Thyroid gland (tissue), 4 donors: ENCODE measurements at places on chromosomes 2 and 18. TPM values are rescaled to one million over a fixed set of nuclear protein-coding genes. Genes with fewer than 3 reads are reported as not detected.

IGFBP5 gene
- total RNA-seq: 1,519 TPM

- DNase-seq: no peak
Measured at GRCh38 chr2:19812166-19812565, 89.6 kb downstream of the TTC32 start.

DNA sequence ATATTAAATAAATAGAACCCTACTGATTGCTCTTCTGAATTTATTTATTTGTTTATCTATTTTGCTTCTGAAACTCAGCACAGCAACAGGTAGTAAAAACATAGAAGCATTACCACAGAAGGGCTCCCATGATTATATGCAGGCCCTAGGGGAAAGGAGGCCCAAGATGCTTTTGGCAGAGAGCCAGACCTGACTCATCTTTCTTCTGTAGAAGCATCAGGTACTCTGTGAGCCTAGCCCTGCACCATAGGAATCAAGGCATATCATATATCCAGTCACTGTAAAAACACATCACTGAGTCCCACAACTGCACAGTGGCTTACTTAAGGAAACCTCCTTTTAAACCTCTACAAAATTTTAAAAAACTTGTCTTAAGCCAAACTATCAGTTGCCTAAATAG, 1.8 kb downstream of the SCN9A start:
- DNase-seq: no peak

- DNase-seq: no peak
Measured at GRCh38 chr2:217838409-217838831, 164.4 kb downstream of the TNS1 start.

TMEM17 gene
- total RNA-seq: 3.8 TPM

- DNase-seq: no peak
Measured at GRCh38 chr2:46010925-46011490, 286.2 kb upstream of the EPAS1 start.

DNA sequence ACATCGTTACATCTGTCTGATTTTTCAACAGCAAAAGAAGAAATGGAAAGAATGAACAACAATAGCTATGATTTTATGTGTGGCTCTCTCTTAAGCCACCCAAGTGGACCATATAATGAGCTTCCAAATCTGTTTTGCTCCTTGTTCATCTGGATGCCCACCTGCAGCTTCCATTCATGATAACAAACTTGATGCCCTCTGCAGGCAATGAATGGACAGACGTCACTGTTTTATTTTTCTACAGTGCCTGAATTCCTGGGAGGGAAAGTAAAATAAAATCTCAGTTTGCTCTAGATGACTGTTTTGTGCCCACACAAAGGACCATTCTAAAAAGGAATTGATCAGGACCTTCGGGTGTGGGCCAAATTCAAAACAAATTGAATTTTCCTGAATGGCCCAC, 5.0 kb downstream of the MREG start:
- no peak for DNase-seq

DNA sequence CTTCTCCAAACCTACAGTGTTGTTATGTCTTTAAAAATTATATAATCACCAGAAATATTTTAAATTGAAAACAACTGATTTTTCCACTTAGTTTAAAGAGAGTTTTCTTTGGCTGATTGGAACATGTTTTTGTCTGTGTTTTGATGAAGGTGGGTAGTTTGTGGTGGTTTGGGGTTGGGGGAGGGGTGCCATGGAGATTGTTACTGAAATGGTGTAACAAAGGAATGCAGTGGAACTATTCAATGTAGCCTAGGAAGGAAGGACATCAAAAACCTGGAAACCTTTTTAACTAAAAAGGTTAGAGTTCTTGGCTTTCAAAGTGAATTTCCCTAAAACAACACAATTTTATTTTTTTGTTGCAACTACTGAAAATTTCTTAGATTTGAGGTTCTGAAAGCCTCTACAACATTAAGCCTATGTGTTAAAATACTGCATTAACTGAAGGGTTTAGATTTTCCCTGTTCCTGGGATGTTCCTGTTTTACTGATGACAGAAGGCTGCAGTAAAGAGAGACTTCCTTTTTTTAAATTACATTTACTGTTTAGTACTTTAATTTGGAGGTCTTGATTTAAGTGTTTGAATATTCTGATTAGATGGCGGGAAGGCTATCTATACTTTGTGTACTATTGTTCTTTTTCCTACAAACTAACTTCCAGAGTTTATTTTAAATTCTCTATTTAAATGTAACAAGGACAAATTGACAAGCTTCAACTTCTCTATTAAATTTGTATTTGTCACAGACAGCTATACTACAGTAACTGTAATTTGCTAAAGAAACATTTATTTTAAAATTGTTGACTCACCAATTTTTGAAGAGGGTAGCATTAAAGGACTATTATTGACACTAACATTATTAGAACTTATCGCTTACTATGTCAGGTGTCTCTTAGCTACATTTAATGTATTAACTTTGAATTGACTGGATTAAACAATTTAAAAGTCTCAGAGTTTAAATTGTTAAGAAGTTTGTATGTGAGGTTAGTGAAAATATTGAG, 87.7 kb downstream of the LIMS1 start:
- no peak for DNase-seq

GRCh38 chr2:231611273-231612108, 18.8 kb downstream of the TEX44 start:
- DNase-seq: no peak

- no peak for DNase-seq
Measured at GRCh38 chr18:59885579-59886163, 14.1 kb upstream of the PMAIP1 start.

CCBE1 gene
- 0.92 TPM for total RNA-seq

CERS6 gene
- 35.7 TPM for total RNA-seq

DNA sequence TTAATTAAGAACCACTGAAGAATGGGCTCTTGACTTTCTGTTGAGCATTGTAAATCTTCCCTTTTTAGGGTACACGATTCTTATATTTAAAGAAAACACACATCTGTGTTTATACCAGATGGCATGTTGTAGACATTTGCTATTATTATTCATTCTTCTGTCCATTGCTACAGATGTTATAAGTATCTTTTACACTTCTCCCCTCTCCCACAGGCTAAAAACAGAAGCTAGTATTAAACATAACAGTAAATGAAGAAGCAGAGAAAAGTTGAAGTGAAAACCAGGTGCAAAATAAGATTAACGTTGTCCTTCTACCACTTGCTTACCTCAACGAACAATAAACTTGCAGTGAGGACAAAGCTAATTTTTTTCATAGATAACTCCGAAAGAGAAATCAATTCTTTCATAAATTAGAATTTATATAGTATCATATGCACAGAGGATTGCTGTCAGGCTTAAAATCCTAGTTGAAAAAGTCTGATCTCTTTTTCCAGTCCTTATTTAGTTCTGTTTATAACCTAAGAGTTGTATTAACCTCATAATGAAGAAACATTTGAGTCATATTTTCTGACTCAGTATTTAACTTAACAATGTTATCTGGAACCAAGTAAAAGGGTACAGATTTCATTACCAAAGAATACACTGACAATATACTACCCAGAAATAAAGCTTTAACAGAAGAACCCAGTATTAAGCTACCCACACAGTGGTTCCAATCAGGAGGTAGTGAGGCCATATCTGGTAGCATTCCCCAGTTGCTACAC, 16.4 kb upstream of the ZNF385B start:
- DNase-seq: no peak

TBR1 gene
- not detected for total RNA-seq

DNA sequence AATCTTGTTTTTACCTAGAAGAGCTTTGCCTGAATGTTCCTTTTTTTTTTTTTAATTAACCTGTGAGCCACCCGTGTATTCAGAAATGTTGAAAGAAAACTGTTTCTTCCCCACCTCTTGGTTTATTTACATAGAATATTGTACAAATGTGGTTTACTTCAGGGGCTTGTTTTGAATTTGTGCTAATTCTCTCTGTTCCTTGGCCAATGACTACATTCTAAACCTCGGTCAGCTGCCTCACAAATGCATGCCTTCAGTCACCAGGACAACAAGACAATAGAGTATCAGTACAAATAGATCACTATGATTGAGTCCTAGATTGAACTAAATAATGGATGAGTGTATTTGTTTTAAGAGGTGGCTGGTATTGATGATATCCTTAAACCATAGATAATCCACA, 36.0 kb downstream of the AGFG1 start:
- DNase-seq: no peak

DNA sequence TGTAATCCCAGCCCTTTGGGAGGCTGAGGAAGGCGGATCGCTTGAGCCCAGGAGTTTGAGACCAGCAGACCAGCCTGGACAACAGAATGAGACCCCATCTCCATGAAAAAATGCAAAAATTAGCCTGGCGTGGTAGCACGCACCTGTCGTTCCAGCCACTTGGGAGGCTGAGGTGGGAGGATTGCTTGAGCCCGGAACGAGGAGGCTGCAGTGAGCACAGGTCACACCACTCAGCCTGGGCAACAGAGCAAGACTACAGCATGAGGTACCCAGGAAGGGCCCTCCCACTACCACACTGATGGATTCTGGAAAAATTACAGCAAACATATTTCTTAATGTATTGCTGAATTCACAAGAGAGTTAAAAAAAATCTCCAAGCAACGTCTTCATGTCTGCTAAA, 56.3 kb upstream of the HPCAL1 start:
- DNase-seq: no peak

DNA sequence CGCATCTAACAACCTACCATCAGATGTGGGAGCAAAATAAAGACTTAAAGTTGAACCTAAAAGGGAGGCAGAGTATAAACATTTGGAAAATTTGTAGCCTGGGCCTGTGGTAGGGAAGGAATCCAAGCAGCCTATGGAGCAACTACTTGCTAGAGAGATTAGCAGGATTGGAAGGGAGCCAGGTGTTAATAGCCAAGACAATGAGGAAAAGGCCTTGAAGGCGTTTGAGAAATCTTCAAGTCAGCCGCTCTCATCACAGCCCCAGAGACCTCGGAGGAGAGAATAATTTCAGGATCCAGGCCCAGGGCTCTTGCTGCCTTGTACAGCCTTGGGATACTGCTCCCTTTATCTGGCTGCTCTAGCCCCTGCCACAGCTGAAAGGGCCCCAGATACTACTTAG, 219.7 kb downstream of the THSD7B start:
- no peak for DNase-seq

DNA sequence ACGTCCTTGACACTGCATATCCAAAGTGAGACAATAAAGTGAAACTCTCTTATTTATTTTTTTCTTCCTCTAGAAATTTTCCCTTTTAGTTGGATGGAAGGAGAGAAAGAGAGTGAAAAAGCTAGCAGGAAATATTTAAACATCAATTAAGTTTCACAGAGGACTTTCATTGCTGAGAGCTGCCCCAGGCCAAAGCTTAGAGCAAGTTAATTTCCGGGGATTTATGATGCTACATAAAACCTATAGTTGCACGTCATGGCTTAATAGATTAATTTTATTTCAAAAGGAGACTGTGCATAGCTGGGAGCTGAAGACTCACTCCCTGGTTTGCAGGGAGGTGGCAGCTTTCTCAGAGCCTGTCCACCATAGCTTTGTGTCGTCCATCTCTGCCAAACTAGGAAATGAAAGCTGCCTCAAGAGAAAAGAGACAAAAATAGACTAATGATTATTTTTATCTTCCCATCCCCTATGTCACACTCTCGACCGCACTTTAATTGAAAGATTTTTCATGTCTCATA, 323.3 kb upstream of the RAB6C start:
- no peak for DNase-seq

GALNT14 gene
- 1.1 TPM for total RNA-seq

RBM44 gene
- 4.1 TPM for total RNA-seq

DNA sequence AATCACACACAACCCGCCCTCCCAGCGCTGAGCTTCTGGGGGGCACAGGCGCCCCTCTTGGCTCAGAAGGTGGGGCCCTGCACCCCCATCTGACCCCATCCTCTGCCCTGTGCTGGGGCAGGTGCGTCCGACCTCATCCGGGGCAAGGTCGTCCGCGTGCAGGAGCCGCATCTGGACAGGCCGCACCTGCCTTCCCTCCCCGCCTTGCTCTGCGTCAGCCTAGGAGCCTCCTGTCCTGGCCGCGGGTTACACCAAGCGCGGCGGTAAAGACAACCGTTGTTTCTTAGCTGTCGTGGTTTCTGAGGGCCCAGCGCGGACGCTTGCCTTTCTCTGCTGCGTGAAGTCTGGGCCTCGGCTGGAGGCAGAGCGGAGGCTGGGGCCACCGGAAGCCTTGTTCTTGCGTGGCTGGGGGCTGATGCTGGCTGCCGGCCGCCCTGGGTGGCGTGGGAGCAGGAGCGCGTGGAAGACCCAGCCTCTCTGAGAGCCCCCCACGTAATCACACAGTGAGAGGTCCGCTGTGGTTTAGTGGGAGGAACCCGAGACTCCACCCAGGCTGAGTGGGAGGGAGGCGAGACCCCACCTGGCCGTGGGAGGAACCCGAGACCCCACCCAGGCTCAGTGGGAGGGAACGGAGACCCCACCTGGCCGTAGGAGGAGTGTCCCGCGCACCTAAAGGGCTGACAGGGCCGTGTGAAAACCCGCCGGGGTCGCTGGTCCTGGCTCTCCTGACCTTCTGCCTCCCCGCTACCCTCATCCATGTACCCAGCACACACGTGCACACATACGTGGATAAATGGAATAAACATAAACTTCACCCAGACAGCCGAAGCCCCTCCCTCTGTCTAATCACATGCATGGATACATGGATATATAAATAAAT, 51.8 kb downstream of the KCNG2 start:
- no peak for DNase-seq

DNA sequence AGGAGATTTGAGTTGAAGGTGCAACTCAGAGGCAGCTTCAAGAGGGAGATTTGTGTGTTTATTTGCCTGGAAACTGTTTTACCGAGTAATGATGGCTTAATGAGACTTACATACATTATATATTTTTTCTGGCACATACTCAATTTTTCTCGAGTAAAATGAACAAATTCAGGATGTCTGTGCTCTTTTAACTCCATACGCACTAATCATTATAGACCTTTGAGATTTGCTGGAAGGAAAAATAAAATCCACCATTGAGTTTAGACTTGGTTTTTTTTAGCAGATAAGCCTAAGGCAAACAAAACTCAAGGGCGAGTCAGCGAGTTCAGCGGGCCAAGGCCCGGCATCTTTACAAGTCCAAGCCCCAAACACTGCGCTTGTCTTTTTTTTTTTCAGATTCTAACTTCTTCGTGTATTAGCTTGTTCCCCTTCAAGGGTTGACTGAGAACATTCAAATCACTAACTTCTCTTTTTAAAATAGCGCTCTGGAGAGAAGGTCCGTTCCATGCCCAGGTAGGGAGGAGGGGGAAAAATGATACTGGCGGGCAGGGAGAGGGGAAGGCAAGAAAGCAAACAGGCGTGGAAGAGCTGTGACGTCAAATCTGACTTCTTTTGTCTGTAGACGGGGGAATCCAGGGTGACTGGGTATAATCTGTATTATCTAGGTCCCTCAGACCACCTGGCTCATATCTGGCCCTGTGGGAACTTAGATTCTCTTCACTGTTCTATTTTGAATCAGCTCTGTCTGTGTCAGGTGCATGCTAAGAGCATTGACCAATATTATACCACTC, 72.7 kb upstream of the MAP3K20 start:
- DNase-seq: no peak
